ENCODE measurements at places on chromosomes 12 and 14. TPM values are rescaled to one million over a fixed set of nuclear protein-coding genes. Genes with fewer than 3 reads are reported as not detected.
A peak's percentile ranks its signal among the peaks of the same experiment; 100 is the strongest.

DNA sequence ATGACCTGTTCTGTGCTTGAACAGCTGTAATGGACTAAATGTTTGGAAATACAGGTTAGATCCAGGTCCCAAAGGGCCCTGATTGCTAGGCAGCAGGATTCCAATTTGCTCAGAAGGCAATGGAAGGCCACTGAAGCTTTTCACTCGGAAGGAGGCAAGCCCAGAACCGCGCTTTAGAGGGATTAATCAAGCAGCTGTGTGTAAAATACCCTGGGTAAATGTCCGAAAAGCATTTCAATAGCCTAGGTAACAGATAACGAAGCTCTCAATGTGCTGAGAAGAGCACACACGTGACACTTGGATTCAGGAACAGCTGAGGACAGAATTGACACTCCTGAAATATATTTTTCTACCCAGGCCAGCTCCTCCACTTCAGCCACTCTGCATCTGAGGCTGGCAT lies 436.1 kb downstream of the TMEM132D start:
- no peak for DNase-seq

DNA sequence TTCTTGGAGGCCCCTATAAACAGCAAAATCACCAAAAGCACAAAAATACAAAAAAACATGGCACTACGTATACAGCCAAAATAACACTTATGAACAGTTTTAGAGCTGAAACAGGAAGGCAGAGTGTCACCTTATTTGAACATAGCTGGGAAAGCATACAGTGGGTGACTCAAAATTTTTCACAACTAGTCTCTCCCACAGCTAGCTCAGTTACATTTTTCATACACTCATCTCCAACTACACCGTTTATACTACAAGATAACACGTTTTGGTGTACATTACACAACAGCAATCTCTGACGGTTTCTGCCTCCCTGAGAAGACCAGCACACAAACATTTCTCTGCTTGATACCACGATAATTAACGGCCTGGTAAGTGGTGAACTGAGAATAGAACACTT lies 2.9 kb downstream of the RAD52 start:
- peak; percentile 19 for DNase-seq

DNA sequence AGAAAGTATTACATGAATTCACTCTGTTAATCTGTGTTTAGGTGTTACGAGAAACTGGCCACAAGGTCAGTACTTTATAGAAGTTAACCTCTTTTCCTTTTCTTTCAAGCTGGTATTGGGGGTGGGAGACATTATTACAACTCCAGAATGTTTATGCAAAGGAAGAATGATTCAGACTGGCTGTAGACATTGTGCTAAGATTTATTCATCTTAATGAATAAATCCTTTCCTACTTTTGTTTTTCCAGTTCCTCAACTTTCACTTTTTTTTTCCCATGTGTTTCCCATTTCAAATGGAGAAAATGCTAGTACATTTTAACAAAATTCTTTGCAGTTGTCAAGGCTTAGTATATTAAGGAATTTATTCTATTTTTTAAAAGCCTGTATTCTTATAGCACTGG lies 1.3 kb downstream of the OTOGL start:
- DNase-seq = peak; percentile 26

- DNase-seq = no peak
These were observed 183.8 kb downstream of the TBX5 start for GRCh38 chr12:114221957-114222630.

LRRC10 gene
- total RNA-seq = not detected

CPNE6 gene
- total RNA-seq = not detected

DNA sequence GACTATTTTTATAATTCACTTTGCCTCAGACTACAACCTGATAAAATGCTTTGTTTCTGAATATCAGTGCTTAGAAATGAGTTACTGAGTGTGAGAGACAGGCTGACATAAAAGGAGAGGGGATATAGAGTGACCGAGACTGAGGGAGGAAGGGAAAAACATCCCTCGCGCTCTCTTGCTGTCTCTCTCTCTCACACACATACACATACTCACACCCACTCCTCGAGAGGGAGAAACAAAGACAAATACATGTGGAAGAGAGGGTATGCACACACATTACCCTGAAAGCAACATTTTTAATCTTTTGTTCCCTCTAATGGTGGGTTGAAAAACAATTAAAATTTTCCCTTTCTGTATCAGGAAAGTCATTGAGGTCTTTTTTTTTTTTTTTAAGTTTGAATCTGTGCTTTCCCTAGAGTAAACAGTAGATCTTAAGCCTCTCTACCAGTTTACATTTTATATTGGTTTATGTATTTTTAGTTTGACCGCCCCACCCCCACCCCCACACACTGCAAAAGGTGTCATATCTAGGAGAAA lies 45.3 kb downstream of the FRS2 start:
- no peak for DNase-seq

DNA sequence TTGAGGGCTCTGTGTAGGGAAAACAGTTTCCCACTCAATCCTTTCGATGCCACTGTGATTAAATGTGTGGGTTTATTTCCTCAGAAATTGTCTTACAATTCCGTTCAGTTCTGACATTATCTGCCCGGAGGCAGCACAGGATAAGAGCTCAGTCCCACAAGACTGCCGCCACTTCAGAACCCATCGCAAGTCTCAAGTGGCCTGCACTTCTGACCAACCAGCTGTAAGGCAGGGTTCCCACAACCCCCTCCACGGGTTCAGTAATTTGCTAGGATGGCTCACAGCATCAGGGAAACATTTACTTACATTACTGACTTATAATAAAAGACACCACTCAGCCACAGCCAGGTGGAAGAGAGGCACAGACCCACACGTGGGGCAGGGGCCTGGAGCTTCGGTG lies 17.2 kb downstream of the BDKRB2 start:
- no peak for DNase-seq

DNA sequence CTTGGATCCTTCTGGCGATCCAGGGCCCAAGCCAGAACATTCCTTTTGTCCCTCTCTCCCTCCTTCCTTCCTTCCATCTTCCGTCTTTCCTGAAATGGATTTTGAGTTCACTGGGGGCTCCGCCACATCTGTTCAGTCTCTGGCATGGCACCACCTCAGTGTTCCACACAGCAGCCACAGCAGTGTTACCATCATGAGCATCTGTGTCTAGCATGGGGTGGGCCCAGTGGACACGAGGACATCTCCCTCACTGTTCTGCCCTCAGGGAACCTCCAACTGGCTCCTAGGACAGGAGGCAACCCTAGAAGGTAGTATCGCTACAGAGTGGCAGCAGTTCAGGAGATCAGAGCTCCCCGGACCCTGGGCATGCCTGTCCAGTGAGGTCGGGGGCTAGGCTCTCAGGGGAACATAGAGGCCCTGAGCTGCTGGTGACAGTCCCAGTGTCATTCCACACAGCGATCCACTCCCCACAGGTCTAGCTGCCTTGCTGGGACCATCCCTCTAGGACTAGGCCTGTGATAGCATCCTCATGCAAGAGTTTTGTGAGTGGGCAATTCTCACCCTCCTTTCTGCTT lies 59.0 kb downstream of the GALNT16 start:
- DNase-seq = no peak

DNA sequence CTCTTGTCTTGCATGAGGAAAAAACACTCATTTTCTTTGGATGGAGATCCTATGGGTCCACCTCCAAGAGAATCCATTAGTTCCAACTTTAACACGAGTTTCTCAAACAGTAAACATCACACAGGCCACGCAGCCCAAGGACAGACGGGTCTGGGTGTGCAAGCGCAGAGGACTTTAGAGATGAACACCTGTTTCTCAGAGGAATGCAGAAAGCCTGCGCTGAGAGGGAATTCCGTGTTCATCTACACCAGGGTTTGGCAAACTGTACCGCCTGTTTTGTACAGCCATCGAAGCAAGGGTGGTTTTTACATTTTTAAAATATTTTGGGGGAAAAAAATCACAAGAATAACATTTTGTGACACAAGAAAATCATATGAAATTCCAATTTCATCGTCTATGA lies 79.4 kb downstream of the RBM19 start:
- no peak for DNase-seq

DNA sequence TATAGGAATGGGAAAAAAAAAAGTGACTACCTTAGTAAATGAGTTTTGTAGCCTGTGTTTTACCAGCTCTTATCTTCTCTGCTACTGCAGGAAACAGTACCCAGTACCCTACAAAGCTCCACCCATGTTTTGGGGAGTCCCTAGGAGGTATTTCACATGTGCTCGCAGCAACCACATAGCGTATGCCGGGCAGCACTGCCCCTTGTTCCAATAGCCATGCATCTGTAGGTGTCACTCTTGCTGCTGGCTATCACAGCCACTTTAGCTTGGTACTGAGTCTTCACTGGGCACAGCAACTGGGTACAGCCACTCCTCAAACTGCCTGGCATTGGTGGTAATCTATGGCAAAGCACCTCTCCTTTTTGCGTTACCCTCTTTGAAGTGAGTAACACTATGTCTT lies 2.0 kb upstream of the MDM1 start:
- no peak for DNase-seq

DNA sequence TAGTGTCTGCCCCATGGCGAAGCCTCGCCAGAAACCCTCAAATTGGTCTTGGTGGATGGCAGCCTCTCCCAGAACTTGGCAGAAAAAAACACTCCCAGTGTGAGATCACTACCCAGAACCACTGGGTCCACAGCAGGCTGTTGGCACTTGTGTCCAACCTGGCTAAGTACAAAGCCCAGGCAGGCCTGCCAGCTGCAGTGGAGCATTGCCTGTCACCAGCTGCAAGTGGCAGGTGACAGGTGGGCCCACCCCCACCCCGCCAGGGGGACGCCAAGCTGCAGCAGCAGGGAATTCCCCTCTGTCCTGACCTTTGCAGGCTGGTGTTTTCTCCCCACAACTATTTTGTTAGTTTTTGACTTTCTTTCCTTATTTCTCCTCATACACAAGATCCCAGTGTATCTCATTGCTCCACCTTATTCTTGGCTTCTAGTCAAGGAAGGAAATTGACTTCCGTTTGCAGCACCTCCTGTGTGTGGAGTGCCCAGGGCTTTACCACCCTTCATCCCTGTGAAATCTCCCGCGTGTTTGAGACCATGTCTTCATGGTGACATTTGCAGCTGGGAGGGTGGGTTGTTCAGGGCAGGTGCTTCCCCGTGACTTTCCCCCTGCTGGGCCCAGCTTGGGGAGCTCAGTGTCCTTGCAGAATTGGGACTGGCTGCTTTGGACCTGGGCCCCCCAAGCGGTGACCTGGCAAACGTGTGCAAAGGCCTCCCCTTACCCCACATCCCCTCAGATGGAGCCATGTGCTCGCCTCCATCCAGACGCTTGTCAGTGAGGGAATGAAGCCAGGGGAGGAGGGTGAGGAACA lies 73.8 kb upstream of the RIN3 start:
- no peak for DNase-seq

CDH24 gene
- 2.4 TPM for total RNA-seq

RNASE7 gene
- not detected for total RNA-seq

PCK2 gene
- total RNA-seq = 36.5 TPM
